Esophagus squamous epithelium (tissue), 5 donors: ENCODE measurements at places on chromosomes 12 and 14.

DNA sequence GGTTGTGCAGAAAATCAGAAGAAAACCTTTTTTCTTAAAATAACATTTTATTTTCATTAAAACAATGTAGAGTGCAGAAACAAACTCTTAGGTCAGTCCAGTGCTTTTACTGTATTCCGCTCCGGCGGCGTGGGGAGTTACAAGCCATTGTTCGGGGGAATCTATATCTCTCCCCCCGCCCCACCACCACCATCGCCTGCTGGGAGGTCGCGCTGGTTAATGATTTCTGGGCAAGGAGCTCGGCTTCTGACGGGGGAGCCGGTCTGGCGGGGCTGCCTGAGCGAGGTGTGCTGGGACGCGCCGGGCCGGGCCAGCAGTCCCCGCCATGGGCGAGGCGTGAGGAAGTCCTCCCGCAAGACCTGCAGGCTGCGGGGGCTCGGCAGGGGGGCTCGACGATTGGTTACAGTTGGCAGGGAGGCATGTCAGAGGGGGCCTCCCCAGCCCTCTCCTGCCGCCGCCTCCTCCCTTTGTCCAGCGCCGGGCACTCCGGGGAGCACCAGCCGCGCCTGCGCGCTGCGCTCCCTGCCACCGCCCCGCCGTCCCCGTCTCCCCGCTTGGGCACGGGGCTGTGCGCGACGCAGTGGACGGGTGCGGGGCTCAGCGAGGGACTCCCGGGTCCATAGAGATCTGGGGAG, 1.0 kb upstream of the DUSP6 start:
- DNase-seq, result no peak

GRCh38 chr12:115846516-115846915, 431.0 kb downstream of the MED13L start:
- no peak for DNase-seq

GRCh38 chr14:89807151-89807550, 147.4 kb downstream of the EFCAB11 start:
- no peak for DNase-seq

DNA sequence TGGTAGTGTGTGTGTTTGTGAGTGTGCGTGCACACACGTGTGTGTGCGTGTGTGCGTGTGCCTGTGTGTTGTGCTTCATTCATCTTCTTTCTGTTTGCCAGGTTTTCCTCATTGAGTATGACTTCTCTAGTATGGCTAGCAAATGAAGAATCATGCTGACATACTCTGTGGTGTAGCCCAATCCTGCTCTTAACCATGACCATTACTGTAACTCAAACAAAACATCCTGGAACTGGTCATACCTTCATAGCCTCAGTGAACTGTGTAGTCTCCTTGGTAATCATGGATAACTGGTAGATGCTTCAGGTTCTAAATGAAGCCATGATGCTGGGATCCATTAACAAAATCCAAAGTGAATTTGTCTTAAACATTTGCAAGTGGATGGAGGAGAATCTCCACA, 1117.7 kb downstream of the BCL11B start:
- DNase-seq, result no peak

DNA sequence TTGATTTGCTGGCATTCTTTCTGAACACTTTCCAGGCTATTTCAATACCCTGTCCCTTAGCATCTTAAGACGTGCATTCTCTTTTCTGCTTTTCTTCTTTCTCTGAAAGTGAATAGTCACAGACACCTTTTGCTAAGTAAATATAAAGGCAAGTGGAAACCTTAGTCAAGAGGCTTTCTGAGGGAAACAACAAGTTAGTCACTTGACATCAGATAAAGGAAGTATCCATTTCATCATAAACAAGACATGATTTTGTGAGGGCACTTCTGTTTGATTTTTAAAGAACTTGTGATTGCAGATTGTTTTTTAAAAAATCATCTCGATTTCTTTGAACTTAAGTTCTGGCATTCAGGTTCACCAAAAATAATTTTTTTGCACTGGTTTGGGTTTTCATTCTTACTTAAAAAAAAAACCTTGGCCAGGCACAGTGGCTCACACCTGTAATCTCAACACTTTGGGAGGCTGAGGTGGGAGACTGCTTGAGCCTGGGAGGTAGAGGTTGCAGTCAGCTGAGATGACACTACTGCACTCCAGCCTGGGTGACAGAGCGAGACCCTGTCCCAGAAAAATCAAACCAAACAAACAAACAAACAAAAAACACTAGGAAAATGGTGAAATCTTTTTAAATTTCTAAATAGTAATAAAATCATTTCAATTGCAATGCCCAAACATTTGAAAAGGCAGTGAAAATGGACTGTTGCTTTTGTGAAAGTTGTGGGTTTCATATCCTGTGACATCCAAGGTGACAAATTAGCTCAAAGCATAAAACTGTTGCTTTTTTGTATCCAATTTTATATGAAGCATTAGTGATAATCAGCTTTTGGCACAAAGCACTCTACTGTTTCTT, 8.3 kb upstream of the KLHL42 start:
- DNase-seq, result no peak

- DNase-seq, result no peak
Observed at GRCh38 chr14:46818147-46818546, 166.6 kb upstream of the RPL10L start.

- no peak for DNase-seq
Observed at GRCh38 chr14:23148591-23149249, 29.7 kb upstream of the CEBPE start.

GRCh38 chr12:82605115-82605514, 81.6 kb upstream of the TMTC2 start:
- DNase-seq, result no peak

DNA sequence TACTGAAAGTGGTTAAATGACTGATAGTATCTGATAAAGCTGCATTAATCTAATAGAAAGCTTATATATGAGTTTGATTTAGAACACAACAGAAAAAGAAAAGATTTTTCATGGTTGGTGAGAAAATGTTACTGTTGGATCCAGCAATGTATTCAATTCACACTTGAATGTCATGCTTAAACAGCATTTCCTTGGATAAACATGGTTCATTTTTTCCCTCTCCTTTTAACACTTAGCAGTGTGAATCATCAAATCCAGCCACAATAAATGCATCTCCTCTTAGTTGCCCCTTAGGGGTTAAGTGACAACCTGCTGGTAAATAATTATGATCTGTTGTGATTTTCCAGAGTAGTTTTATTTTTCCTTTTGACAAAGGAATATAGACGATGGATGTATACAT, 74.9 kb upstream of the GRIP1 start:
- DNase-seq, result no peak

DNA sequence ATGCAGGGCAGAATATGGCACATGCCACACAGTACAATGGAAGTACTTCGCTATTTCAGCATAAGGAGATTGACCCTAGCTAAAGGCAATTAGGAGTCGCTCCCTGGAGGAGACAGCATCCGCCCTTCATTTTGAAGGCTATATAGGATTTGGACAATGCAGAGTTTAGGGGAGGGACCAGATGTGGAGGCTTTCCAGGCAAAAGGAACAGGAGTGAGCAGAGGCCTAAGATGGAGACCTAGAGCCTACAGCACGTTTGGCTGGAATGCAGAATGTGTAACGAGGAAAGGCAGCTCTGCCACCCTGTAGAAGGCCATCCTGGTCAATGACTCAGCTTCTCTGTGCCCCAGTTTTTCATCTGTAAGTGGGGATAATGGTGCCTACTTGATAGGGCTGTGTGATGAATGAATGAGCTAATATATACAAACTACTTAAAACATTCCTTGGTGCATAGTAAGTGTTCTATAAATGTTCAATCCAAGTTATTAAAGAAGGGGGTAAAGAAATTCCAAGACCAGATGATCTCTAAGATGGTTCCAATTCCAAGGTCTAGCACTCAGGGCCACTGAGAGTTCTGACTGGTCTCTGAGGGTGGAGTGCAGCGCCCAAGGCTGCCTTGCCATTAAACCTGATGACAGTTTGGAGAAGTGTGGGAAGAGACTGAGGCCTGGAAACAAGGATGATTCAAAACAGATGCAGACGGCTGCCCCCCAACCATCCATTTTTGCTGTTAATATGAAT, 54.3 kb upstream of the FRMD6 start:
- no peak for DNase-seq

DNA sequence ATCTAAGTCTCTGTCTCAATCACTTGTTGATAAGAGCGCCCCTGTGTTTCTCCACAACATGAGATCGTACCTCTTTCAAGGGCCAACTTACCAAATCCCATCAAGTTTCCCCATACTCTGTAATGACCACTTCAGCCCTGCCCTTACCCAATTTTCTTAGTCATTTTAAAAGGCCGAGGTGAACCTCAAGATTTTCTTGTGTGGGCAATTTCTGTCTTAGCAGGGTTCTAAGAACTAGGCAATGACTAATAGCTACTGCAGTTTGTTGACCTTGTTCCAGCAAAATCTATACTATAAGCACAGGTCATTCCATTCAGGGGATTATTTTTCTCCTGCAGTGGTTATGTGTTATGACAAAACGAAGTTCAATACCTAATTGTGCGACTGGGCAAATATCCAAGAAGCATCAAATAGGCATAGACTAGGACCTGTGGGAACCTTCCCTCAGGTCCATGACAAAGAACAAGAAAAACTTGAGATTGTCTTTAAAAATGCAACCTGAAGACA, 359.8 kb downstream of the PCNX1 start:
- DNase-seq, result no peak

DNA sequence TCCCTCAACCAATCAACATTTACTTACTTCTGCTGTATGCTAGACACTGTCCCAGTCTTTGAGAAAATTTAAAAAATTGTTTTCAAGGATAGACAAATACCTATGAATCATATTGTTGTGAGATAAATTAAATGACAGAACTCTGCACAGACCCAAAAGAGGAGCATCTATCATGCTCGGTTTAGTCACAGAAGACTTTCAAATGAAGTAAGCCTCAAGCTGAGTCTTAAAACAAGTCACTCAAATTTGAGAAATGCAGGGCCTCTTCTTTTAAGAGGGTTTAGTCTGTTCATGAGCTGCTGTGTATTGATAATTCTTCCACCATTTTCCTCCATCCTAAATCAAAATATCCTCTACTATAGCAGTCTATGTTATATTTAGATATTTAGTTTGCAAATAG, 24.4 kb upstream of the COCH start:
- no peak for DNase-seq

- no peak for DNase-seq
Observed at GRCh38 chr12:19588951-19589350, 149.7 kb downstream of the AEBP2 start.

DNA sequence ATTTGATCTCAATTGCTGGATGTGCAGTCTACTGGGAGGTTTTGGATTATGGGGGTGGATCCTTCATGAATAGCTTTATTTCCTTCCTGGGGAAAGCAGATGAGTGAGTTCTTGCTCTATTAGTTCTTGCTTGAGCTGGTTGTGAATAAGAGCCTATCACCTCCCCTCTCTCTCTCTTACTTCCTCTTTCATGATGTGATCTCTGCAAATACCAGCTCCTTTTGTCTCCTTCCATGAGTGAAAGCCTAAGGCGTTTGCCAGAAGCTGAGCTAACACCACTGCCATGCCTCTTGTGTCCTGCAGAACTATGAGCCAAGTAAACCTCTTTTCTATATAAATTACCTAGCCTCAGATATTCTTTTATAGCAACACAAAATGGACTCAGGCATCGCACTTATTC, 302.7 kb downstream of the CCER1 start:
- DNase-seq, result no peak

DNA sequence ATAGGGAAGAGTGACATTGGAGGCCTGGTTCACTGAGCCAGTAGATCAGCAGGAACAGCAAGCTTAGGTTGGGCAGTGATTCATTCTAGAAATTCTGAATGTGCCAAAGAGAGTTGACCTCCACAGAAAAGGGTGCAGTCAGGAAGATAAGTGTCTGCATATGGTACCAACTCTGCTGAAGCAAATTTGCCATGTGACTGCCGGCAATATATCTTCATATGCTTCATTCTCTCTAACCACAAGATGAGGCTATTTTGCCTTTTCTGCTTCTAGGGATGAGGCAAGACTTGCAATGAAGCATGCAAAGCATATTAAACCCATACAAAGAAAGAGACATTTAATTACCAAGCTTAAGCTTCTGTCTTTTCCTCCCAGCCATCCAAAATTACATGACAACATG, 13.6 kb downstream of the CCDC198 start:
- no peak for DNase-seq

DNA sequence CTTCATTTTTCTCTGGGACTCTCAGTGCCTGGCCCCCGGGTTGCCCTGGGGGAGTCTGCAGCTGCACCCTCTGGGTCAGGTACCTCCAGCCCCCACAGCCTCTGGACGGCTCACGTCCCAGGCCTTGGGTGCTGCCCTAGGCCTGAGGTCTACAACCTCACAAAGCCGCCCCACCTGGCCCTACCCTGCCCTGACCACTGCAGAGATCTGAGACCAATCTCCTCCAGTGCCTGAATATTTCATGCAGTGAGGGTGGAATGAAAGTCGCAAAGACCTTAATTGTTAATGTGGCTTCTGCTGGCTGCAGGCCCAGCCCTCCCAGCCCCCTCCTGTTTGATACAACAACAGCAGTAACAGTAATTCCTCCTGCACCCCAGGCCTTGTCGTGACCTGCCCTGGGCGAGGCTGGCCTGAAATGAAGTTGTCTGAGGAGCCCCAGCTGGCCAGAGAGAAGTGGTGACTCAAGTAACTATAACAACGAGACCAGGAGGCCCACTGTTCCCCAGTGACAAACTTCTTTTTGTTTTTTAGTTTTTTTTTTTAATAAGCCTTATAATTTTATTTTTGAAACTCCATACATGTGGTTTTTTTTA, 8.8 kb upstream of the CCDC85C start:
- no peak for DNase-seq

GRCh38 chr12:105083551-105084105, 630 bp downstream of the ALDH1L2 start:
- DNase-seq, result no peak

- no peak for DNase-seq
Observed at GRCh38 chr12:3989218-3989550, 116.0 kb upstream of the PARP11 start.

GRCh38 chr14:22837114-22837749, 847 bp downstream of the MMP14 start:
- no peak for DNase-seq

GRCh38 chr14:90857866-90858265, 41.6 kb upstream of the TTC7B start:
- DNase-seq, result no peak

GRCh38 chr12:121634836-121635235, 8.5 kb downstream of the ORAI1 start:
- no peak for DNase-seq

DNA sequence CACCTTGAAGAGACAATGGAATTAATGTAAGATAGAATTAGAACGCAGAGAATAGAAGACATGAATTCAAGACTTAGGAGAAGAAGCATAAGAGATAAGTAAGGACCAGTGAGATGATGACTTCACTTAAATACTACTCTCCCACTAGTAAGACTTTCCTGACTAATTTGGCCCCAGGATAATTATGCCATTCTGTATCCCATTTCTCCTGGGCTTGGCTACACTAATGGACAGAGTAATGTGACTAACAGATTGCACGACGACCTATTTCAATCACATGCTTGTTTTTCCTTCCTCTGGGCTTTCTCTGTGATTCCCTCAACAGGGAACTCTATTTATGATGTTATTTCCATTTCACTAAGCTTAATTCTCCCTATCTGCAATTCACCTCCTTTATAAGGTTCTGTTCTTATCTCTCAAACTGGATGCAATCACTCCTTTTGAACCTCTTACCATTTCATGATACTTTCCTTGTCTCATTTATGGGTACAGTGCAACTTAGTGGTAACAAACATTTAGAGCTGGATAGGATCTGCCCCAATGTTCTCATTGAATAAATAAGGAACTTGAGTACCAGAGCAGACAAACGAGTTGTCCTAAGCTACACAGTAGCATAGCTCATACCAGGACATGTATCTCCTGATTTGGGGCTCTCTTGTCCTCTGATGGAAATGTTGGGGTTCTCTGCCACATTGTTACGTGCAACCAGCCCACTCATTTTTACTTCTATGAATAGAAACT, 102.7 kb downstream of the BTG1 start:
- no peak for DNase-seq
